Right lung (tissue), 10 donors: ENCODE measurements at places on chromosomes 3 and 15. TPM values are rescaled to one million over a fixed set of nuclear protein-coding genes. Genes with fewer than 3 reads are reported as not detected.

GRCh38 chr3:36643192-36643591 lies 121.2 kb downstream of the DCLK3 start:
- no peak for DNase-seq

GRCh38 chr3:132354916-132355702 lies 37.9 kb downstream of the ACP3 start:
- no peak for DNase-seq

DNA sequence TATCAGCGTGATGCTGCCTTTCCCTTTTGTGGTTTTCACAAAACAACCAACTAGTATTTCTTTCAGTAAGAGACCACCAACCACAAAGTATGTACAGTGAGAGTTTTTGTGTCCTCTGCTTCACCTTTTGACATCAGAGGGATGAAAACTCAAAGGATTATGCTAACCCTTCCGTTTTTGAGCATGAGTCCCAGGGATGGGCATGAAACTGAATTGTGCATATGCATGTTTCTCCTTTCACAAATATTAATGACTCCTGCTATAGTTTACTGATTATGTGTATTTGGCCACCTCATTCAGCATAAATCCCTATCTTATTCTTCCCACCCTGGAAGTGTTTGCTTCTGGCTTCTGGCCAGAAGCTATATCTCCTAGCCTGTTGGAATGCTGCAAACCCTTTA lies 59.2 kb downstream of the RSRC1 start:
- DNase-seq: no peak

DNA sequence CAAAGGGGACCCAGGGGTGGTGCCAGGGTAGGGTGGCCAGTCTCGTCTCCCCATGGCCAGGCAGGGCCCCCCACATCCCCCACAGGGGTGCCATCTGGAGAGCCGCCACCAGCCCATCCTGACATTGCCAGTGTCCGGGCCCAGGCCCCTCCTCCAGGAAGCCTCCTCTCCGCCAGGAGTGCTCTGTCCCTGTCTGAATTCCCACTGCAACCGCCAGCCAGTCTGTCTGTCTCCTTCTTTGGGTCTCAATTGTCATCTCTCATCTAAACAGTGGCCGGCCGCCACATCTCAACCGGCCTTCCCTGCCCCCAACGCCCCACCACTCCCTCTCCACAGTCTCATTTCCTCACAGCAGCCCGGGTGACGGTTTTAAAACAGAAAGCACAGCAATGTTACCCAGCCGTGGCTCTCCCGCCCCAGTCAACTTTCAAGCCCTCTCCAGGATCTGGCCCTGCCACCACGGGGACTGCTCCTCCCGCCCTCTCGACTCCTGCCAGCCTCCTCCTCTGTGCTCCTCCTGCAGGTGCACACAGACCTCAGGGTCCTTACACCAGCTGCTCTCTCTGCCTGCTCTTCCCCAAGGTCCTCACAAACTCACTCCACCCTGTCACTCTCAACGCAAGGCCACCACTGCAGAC lies 57.0 kb downstream of the IQSEC1 start:
- no peak for DNase-seq

DNA sequence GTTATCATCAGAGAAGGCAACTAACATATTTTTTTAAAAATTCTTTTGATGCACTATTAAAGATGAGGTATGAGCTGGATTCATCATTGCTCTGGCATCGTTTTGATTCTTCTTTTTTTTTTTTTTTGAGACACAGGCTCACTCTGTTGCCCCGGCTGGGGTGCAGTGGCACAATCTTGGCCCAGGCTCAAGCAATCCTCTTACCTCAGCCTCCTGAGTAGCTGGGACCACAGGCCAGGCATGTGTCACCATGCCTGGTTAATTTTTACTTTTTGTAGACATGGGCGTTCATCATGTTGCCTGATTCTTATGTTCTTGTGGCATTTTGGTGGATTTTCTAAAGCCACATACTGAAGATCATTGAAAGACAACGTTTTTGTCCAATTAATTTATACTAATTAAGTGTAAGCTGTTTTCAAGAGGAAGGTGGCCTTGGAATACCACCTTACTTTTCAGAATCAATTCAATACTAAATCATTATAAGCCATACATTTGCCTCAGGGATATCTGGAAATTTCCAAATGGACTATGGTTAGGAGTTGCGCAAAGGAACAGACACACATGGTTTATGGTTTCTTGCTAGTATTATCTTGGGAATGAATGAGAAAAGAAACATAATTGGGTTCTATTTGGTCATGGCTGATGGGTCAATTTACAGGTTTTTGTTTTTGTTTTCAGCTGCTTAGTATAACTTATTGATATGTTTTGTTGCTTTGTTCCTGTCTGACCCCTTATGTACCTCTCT lies 22.8 kb downstream of the SLC28A2 start:
- DNase-seq: no peak

DNA sequence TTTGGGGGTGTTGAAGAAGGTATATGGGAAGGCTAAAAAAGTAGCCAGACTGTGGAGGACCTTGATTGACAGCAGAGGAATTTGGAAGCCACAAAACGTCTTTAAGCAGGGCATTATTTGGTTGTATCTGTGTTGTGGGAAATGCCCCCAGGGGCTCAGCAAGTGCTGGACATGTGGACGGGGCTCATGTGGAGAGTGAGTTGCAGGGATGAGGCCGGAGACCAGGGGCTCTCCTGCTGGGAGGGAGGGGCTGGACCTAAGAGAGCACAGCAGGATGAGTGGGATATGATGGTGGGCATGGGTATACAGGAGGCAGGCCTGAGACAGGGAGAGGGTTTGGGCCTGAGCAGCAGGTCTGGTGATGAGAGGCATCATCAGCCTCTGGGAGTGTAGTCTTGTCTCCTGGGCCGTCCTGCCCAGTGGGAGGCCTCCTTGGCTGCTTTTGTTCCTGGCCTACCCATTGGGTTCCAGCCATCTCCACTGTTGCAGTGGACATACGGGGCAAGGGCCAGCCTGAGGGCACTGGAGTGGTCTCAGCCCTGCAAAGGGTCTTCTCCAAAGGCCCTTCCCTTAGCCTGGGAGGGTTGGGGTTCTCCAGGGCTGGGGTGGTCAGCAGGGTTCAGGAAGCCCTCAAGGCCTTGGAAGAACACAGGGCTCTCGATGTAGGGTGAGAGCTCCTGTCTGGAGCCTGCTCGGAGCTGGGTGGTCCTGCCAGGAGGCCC lies 27.5 kb downstream of the ACAD9 start:
- DNase-seq: no peak

DNA sequence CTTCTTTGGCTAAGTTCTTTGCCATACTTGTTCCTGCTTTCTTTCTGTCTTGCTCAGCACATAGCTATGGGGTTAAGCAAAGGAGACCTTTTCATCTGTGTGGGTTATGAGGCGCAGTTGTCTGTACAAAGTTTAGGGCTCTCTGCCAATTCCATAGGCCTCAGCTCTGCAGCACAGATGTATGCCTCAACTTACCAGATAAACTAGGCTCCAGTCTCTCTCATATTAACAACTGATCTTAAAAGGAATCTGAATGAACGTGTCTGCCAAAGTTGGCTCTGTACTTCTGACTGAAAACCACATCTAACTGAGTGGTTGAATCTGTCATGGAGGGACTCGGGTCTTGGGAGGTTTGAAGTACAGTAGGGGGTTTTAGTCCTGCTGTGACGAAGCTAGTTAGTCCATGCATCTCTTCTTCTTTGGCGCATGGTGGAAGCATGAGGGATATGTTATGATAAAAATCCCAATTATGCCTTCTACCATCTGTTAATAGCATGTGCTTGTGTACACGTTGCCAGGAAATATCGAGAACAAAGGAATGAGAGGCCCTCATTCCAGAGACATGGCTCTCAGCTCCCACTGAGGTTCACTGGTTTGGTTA lies 114.6 kb upstream of the TSC22D2 start:
- no peak for DNase-seq

DNA sequence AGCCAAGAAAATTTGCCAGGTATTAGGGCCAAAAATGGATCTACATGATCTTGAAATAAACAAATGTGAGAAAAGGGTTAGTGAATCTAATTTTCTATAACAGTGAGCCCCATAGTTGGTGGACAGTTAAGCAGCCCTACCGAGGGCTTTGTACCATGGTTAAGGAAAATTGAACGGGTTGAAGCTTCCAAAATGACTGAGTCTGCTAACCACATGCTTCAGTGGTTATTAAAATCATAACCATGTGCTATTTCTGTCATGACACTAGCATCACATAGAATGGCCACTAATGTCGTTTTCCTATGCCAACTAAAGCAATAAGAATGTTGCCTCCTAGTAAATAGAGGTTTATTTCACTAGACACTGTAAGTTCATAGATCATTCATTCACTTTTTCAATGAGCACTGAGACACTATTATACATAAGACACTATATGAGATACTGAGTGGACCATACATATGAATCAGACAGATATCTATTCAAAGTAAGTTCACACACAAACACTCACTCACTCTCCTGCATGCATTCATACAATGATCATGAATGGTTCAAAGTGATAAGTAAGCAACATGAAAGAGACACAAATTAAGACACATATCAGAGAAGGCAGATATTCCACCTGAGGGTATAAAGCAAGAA lies 4.3 kb downstream of the SST start:
- no peak for DNase-seq

DNA sequence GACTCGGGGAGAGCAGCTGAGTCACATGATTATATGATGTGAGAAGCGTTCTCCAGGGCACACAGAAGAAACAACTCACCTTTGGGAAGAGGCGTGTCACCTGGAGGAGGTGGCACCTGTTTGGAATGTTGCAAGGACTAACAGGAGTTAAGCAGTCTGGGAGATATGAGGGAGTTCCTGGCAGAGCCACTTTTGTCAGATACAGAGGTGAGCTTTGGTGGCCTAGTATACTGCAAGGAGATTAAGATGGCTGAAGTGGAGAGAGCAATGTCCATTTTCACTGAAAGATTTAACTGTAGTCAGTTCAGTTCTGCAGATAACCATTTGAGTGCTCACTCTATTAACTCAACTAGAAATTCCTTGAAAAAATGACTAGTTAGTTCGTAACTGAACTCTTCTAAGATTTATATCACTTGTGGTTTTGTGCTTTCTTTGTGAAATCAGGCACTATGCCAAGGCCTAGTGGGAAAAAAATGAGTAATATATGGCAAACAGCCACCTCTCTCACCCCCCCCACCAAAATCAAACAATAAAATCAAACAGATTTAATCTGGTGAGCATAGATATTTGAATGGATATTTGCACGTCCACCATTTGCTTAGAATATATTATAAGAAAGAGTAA lies 61.3 kb downstream of the CRYBG3 start:
- no peak for DNase-seq

GRCh38 chr3:55574671-55575070 lies 87.6 kb upstream of the WNT5A start:
- DNase-seq: no peak

DNA sequence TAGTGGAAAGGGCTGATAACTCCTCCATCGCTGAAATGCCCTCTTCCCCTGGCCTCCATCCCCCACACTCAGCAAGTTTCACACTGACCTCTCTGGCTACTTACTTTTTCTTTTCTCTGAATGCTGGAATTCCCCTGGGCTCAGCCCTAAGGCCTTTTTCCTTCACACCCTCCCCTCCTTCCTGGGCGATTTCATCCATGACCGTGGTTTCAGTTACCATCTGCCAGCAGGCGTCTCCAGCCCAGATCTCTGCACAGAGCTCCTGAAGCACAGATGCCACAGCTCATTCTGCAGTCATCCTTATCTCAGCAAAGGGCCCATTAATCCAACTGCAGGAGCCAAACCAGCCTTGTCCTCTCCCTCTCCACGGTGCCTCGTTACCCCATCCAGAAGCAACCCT lies 114.0 kb downstream of the RFTN1 start:
- peak; percentile 66 for DNase-seq

- DNase-seq: no peak
Measured at GRCh38 chr15:50113992-50114780, 4.8 kb downstream of the ATP8B4 start.

DNA sequence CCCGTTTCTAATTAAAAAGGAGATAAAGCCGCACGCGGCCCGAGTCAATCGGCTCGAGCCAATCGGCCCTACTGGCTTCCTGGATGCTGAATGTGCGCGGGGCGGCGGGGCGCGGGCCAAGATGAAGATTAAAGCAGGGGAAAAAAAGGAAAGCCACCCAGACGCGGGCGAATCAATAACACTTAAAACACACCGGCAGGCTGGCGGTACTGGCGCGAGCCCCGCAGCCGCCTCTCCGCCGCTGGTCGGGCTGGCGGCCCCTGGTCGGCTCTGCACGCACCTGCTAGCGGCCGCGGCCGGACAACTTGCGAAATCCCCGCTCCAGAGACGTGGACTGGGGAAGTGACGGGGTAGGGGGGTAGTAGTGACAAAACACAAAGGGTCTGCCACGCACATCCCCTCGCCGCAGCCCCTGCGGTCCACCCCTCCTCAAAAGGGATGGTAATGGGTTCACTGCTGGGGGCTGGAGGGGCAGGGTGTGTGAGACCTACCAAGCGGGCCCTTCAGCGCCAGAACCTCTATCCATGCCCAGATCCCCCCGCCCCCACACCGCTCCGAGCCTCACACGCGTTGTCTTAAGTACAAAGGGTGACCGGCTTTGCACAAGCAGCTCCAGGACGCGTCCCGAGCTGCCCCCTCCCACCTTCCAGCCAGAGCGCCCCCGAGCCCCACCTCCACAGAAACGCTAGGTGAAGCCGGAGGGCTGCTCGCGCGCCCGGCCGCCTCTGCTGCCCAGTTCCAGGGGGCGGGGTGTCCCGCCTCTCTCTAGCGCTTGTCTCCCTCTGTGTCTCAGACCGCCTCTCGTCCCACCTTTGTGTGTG lies 1.4 kb downstream of the WNT7A start:
- DNase-seq: no peak

DNA sequence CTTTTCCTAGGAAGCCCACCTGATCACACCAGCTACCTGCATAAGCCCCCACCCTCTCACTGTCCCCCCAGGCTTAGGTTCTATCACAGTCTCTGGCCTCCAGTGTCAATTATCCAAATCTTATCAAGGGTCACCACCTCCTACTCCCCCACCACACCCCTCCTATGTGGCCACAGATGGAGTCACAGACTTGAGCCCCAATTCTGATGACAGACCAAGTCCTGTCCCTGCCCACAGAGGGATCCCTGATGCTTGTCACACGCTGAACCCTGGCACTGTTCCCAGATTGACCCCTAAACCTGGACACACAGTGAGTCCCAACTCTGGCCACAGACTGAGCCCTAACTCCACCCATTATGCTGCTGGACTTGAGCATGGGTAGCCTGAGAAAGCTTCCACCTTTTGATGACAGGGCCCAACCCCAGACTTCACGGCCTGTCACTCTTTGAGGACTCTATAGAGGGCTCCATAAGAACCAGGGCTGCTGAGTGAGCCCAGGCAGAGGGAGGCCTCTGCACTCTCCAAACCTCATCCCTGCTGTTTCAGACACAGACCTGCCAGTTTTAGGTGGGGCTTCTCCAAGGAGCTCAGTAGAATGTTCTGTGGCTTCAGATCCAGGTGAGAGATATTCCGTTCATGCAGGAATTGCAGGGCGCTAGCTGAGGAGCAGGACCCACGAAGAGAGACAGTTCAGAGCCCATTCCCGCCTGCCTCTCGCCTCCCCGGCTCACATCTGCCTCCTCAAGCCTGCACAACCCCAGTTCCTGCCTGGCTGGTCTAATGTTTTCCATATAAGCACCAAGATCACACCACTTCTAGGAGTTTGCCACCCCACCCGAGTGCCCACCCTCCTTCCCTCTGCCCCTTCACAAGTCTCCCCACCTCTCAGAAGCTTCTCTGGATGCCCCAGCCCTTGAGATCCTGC lies 1.8 kb downstream of the ULK3 start:
- DNase-seq: no peak

The CLDN18 gene
- polyA plus RNA-seq: 142 TPM

The PRR20G gene
- polyA plus RNA-seq: not detected

The CLDN1 gene
- polyA plus RNA-seq: 5.0 TPM

The OR5H6 gene
- not detected for polyA plus RNA-seq

The GP5 gene
- polyA plus RNA-seq: 0.59 TPM

The BAHD1 gene
- polyA plus RNA-seq: 15.5 TPM
